ENCODE measurements at places on chromosomes 5 and 9.

DNA sequence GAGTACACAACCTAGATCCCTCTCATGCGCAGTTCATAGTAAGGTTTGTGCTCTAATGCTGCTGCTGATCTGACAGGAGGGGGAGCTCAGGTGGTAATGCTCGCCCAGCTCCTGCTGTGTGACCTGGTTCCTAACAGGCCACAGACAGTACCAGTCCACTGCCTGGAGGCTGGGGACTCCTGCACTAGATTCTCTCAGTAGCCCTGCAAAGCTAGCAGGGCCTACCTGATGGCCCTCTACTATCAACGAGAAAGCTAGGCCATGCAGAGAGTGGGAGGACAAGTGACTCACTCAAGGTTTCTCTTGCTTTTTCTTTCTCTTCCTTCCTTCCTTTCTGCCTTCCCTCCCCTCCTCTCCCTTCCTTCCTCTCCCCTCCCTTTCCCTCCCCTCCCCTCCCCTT, 55.1 kb upstream of the TEX48 start:
- no peak for DNase-seq

- DNase-seq, result no peak
These were observed 39.6 kb downstream of the SLC38A9 start for GRCh38 chr5:55672477-55672911.

DNA sequence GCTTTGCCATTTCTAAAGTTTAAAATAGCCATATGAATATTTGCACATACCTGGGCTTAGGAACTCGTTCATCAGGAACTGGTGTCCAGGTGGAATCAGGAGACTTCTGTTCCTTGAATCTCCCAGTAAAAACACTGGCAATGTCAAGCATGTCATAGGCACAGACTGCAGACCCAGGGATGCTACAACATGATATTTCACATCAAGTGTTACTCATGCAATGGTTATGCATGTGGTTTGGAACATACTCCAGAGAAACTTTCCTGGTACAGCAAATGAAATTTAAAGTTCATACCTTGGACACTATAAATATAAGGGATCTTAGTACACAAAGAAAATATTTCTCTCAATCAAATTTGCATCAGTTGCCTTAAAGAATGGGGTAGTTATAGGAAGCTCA, 92.2 kb downstream of the SEMA6A start:
- DNase-seq, result no peak

GRCh38 chr5:6587171-6587570, 45.7 kb downstream of the NSUN2 start:
- no peak for DNase-seq

- no peak for DNase-seq
These were observed 135.8 kb downstream of the PCSK1 start for GRCh38 chr5:96297290-96297689.
